Fibroblast of the conjunctiva (primary cell): ENCODE measurements at places on chromosomes 2 and 18.

- DNase-seq = no peak
Observed at GRCh38 chr2:230614913-230615332, 97.7 kb upstream of the CAB39 start.

DNA sequence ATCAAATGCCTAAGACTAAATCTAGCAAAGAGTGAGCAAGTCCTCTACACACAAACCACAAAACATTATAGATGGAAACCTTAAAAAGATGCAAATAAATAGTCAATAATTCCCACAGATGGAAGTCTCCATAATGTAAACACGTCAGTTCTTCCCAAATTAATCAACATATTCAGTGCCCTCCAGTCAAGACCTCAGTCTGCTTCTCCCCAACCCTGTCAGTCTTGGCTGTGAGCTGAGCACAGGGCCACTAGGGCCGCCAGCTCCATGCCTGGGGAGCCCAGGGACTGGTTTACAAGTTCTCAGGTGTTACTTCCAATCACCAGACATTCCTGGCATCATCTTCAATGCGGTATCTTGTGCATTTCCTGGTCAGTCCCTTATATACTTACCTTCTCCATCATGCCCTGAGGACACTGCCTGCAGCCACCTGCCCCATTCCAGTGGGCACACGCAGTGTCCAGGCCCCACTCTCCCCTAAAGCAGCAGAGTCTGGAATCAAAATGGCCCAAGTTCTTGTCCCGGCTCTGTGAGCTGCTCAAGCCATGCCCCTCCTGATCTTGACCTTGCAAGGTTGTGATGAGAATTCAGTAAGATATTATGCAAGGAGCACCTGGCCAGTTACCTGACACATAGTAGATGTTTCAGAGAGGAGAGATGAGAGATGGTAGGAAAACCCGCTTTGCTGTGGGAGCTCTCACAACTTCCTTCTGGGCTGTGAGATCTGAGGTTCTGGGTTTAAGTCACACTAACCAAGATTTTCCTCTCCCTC, 207.9 kb upstream of the RAB6C start:
- DNase-seq = no peak

GRCh38 chr18:41893432-41893831, 61.6 kb upstream of the PIK3C3 start:
- no peak for DNase-seq

DNA sequence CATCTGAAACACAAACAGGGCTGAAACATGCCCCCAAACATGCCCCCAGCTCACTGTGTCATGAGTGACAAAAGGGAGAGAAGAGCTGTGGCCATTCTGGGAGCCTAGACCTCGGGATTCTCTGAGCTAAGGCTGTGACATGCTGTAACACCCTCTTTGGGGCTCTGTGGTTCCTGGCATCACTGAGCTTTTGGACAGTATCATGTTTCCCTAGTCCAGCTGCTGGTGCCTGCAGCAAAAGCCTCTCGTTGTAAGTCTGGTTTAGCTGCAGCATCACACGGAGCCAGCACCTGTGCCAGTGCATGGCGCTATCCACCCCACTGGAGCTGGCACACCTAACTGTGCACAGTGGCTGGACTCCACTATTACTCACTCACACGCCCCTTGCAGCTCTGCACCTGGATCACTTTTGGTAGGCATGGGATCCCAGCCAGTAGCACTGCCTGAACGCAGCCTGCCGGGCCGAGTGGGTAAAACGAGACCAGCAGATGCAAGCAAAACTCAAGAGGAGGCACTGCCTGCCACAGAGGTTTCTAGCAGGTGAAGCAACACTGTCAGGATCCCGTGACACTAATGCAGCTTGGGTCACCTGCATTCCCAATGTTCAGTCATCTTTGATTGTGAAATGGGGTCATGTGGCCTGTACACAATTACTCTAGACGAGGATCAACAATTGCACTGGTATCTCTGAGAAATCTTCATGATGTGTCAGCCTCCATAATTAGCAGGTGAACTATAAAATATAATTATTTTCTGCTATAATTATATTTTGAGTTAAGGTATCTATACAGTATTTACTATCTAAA, 547.2 kb downstream of the ZNF804A start:
- DNase-seq = no peak

- DNase-seq = no peak
Observed at GRCh38 chr2:197216361-197216979, 94.1 kb downstream of the ANKRD44 start.

DNA sequence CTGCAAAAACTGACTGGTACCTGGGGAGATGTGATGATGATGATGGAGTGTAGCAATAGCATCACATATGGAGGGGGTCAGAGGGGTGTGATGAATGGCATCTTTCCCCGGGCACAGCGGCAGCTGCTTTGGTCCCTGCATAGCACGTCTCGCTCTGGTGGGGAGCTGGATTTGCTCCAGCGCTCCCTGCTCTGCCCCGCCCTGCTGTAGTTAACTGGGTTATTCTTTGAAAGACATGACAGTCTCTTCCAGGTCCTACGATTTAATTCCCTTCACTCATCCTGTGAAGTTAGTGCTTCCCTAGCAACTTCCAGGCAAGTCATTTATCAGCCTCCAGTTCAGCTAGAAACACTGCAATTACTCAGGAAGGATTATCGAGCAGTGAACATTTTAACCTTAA, 463.1 kb downstream of the TSN start:
- DNase-seq = no peak

GRCh38 chr18:8107426-8107825, 501.8 kb upstream of the RAB12 start:
- no peak for DNase-seq

GRCh38 chr2:176595986-176596385, 326.7 kb downstream of the MTX2 start:
- DNase-seq = no peak

- no peak for DNase-seq
Observed at GRCh38 chr2:10760794-10761504, 39.5 kb downstream of the ATP6V1C2 start.

GRCh38 chr2:89763581-89764485, 1072.4 kb downstream of the RPIA start:
- DNase-seq = no peak

DNA sequence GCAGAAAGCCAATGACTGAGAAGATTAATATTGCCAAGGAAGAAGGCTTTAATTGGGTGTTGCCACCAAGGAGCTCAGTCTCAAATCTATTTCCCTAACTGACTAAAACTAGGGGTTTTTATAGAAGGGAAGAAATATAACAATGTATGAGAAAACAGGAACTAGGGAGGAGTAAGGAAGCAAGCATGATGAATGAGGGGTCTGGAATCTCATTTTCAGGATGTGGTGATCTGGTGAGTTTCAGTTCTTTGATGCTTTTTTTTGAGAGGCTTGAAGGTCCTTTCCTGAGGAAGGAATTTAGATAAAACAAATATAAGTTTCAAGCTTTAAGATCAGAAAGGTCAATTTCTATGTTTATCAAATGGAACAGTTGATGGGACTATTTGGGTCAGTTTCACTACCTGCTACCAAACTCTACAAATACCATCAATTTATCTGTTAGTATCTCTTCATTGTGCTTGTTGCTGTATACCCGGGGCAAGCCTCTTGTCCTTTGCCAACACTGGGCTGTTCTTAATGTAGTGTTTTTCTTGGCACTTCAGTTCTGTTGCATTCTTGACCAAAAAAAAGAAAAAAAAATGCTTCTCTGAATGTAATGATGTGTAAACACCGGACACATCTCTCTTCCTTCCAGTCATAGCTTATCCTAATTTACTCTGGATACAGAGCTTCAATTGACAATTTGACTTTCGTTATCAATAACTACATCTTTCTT, 357.0 kb downstream of the GALNT13 start:
- no peak for DNase-seq

DNA sequence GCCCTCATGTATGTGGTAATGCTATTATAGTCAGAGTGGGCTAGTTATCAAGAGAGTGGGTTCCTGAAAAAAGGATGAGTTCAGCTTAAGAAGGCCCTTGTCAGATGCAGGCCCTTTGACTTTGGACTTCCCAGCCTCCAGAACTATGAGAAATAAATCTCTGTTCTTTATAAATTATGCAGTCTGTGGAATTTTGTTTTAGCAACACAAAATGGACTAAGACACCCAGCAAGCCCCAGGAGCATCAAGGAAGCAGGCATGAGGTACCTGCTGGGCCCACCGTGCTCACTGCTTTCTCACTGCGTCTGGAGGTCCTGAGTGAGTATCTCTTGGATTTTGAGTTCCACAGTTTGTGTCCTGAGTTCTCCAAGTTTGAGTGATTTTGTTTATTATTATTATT, 35.9 kb upstream of the LIPG start:
- no peak for DNase-seq

GRCh38 chr2:204713211-204713610, 167.9 kb downstream of the PARD3B start:
- DNase-seq = no peak

- no peak for DNase-seq
Observed at GRCh38 chr2:28341208-28341891, 51.3 kb upstream of the FOSL2 start.

DNA sequence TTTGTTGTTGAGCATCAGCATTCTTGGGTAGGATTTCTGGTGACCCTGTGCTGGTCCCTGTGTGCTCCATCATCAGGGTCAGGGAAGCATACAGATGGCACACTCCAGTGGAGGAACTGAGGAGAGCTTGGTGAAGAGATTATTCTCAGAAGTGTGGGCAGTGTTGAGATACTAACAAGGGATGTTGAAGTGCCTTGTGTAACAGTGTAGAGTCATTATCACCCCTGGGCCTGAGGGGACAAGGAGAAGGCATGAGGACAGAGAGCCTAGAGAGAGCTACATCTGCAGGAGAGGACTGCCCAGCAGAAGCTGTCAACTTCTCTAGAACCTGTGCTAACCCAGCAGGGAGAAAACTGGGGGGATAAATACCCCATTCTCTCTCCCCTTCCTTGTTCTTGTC, 189.0 kb downstream of the PLCL1 start:
- DNase-seq = no peak

GRCh38 chr18:56421647-56422046, 216.7 kb downstream of the TXNL1 start:
- DNase-seq = no peak
